ENCODE measurements at places on chromosomes 1 and 21. TPM values are rescaled to one million over a fixed set of nuclear protein-coding genes. Genes with fewer than 3 reads are reported as not detected.
A peak's percentile ranks its signal among the peaks of the same experiment; 100 is the strongest.

Gene CIART
- 1.3 TPM for total RNA-seq

Gene CNR2
- 0.46 TPM for total RNA-seq

Gene HORMAD1
- total RNA-seq: 1.2 TPM

Gene TTC22
- total RNA-seq: 6.6 TPM

Gene GNG4
- 0.21 TPM for total RNA-seq

Gene SPRR1B
- total RNA-seq: not detected

Gene CFAP45
- 13.6 TPM for total RNA-seq

Gene MPL
- 0.67 TPM for total RNA-seq

GRCh38 chr1:246280551-246280950 lies 226.5 kb downstream of the SMYD3 start:
- no peak overlapping the region for H3K27ac ChIP-seq
- no peak overlapping the region for H3K4me3 ChIP-seq
- peaks cover 7% of the 10 kb centered on the region for H3K4me1 ChIP-seq
- peak; percentile 73 for DNase-seq

- H3K27ac ChIP-seq: peak overlapping the region; percentile 69
- H3K4me1 ChIP-seq: no peaks in the 10 kb centered on the region
- no peak overlapping the region for H3K4me3 ChIP-seq
- H3K27me3 ChIP-seq: peaks cover 3% of the 10 kb centered on the region
- H3K36me3 ChIP-seq: no peaks in the 10 kb centered on the region
Measured at GRCh38 chr1:159008744-159009188, 941 bp upstream of the IFI16 start.

- H3K27ac ChIP-seq: no peak overlapping the region
- H3K4me1 ChIP-seq: no peaks in the 10 kb centered on the region
- peak; percentile 24 for DNase-seq
- H3K4me3 ChIP-seq: no peak overlapping the region
Measured at GRCh38 chr1:68366572-68366971, 83.2 kb downstream of the RPE65 start.

- no peaks in the 10 kb centered on the region for H3K36me3 ChIP-seq
- no peak for DNase-seq
- no peaks in the 10 kb centered on the region for H3K27me3 ChIP-seq
- no peaks in the 10 kb centered on the region for H3K4me1 ChIP-seq
- H3K4me3 ChIP-seq: no peak overlapping the region
- H3K27ac ChIP-seq: no peak overlapping the region
Measured at GRCh38 chr1:227459977-227460376, 103.4 kb upstream of the ZNF678 start.

DNA sequence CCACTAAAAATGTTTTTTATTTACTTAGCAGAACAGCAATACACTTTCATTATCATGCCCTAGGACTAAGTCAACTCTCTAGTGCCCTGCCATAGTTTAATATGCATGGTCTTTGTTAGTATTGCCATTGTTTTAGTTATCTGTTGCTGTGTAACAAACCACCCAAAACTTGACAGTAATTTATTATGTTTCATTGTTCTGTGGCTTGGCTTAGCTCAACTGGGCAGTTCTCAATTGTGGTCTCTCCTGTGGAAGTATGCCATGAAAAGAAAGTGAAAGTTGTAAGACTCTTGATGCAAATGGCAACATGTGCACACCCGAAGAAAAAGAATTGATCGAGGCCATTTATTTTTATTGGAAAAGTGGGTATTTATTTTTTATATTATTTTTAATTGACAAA lies 206.3 kb upstream of the KCTD3 start:
- no peak overlapping the region for H3K27ac ChIP-seq
- no peaks in the 10 kb centered on the region for H3K4me1 ChIP-seq
- no peak overlapping the region for H3K4me3 ChIP-seq
- H3K36me3 ChIP-seq: no peaks in the 10 kb centered on the region
- no peak for DNase-seq

DNA sequence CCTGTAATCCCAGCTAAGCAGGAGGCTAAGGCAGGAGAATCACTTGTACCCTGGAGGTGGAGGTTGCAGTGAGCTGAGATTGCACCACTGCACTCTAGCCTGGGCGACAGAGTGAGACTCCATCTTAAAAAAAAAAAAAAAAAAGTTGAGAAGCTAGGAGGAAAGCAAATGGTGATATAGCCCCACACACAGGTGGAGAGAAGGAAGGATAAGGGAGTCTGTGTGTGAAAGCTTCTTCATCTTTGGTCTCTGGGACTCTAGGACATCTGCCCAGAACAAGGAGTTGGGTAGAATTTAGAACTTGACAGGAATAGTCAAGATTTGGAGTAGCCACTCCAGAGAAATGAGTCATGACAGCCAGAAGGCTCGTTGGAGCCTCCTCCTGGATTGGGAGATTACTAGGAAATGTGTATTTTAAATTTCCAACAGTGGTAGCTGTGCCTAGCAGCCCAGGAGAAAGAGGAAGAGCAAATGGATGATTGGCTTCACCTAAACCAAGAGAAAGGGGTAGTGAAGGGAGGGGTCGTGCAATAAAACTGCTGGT lies 19.9 kb downstream of the NPL start:
- no peak overlapping the region for H3K4me3 ChIP-seq
- no peak for DNase-seq
- no peaks in the 10 kb centered on the region for H3K4me1 ChIP-seq
- H3K27me3 ChIP-seq: no peaks in the 10 kb centered on the region
- H3K36me3 ChIP-seq: no peaks in the 10 kb centered on the region

DNA sequence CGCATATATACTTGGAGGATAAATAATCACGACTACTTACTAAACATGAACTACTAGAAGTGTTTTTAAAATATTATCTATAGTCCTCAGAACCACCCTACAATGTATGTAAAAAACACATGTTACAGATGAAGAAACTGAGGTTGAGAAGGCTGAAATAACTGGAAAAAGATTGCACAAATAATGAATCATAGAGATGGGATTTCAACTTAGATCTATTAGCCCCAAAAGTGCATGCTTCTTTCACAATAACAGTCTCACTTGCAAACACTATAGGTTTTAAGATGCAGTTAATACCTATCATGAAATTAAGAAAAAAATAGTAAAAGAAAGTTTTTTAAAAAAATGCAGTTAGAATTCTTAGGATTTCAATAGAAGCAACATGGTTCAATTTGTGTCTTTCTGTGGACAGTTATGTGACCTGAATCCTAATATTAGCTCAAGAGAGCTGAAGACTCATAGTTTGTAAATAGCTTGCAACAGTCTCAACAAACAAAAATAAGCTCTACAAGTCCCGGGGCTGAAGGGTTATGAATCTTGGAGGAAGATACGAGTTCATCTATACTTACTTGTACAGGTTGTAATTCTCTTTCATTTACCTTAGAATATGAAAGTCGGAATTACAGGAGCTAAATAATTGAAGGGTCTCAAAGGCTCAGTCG lies 58.6 kb upstream of the NTPCR start:
- H3K4me1 ChIP-seq: no peaks in the 10 kb centered on the region
- H3K36me3 ChIP-seq: no peaks in the 10 kb centered on the region
- DNase-seq: no peak
- H3K27ac ChIP-seq: no peak overlapping the region
- no peak overlapping the region for H3K4me3 ChIP-seq

- no peak overlapping the region for H3K27ac ChIP-seq
- H3K36me3 ChIP-seq: peaks cover 51% of the 10 kb centered on the region
- H3K4me1 ChIP-seq: no peaks in the 10 kb centered on the region
- no peak for DNase-seq
- no peaks in the 10 kb centered on the region for H3K27me3 ChIP-seq
Measured at GRCh38 chr1:32828341-32828740, 10.9 kb downstream of the S100PBP start.

DNA sequence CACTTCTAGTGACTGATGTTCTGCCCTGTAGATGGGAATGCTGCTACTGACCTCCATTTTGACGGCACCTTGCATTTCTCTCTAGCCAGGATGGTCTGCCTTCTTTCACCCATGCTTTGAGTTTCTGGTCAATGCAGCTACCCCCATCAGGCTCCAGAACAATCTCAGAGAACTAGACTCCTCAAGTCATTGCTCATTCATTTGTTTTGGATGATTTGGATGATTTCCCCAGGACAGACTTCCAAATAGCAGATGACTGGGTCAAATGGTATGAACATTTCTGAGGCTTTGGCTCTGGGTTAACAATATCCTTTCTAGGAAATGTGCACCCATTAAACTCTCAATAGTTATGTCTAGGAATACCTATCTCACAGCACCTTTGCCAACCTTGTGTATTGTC lies 63.9 kb downstream of the CSMD2 start:
- no peak overlapping the region for H3K4me3 ChIP-seq
- no peak for DNase-seq
- H3K27ac ChIP-seq: no peak overlapping the region
- H3K27me3 ChIP-seq: no peaks in the 10 kb centered on the region

DNA sequence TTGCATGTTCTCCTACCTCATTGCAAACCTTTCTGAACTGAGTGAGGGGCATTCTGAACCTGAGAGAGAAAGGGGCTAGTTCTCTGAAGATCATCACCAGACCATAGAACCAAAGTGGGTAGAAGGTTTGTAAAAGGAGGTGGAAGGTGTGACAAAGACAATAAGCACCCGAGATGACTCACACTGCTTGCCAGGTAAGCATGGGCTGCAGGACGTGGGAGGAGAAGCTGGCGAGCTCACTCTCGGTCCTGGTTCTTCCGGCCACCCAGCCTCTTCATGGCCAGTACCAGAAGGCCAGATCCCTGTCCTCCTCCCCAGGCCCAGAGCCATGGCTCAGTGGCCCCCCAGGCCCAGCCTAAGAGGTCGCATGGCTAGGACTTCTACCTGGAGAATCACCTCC lies 128.3 kb downstream of the TMEM53 start:
- no peaks in the 10 kb centered on the region for H3K36me3 ChIP-seq
- no peaks in the 10 kb centered on the region for H3K27me3 ChIP-seq
- DNase-seq: no peak
- no peaks in the 10 kb centered on the region for H3K4me1 ChIP-seq
- H3K4me3 ChIP-seq: no peak overlapping the region

DNA sequence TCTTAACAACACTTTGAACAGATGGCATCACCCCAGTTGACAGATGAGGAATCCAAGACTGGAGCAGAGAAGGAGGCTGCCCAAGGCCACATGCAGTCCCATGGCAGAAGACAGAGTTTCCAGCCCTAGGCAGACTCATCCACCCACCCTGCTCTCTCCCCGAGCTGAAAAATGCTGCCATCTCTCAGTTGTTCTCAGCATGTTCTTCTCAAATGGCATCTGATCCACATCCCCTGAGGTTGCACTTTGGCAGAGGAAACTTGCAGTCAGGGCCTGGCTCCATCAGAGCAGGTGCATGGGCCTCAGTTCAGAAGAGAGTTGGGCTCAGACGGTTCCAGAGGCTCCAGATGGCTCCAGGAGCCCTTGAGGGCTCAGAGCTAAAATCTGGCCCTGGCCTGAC lies 709.4 kb downstream of the MATN1 start:
- no peak overlapping the region for H3K27ac ChIP-seq
- H3K4me3 ChIP-seq: no peak overlapping the region
- H3K27me3 ChIP-seq: no peaks in the 10 kb centered on the region
- no peaks in the 10 kb centered on the region for H3K36me3 ChIP-seq
- DNase-seq: no peak

GRCh38 chr1:202837746-202838262 lies 27.1 kb downstream of the PCAT6 start:
- no peaks in the 10 kb centered on the region for H3K36me3 ChIP-seq
- no peaks in the 10 kb centered on the region for H3K27me3 ChIP-seq
- no peaks in the 10 kb centered on the region for H3K4me1 ChIP-seq

DNA sequence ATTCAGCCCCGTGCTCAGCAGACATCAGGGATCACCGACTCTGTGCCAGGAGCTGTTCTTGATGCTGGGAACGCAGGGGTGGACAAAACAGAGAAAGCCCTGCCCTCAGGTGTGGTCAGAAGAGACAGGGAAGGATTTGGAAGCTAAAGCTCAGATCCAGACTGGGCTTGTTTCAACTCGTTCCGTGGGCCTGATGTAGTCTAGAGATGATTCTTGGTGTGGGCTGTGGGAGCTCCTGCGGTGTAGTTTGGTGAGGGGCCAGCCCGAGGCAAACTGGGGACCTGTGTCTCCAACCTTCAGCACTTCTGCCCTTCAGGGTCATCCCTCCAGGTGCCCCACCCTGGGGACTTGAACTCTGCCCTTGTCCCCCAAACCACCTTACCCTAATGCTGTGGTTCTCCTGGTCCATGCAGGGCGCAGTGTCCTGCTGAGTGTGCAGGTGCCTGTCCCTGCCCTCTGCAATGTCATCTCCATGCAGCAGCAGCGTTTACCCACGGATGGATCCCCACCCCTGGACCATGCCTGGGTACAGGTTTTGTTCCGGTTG lies 17.3 kb upstream of the ABCG1 start:
- H3K4me3 ChIP-seq: no peak overlapping the region
- H3K36me3 ChIP-seq: no peaks in the 10 kb centered on the region
- DNase-seq: no peak

GRCh38 chr1:71116729-71117128 lies 35.9 kb upstream of the ZRANB2 start:
- H3K4me3 ChIP-seq: no peak overlapping the region
- H3K4me1 ChIP-seq: no peaks in the 10 kb centered on the region
- H3K27me3 ChIP-seq: no peaks in the 10 kb centered on the region
- peak; percentile 2 for DNase-seq
- no peaks in the 10 kb centered on the region for H3K36me3 ChIP-seq
- H3K27ac ChIP-seq: no peak overlapping the region

DNA sequence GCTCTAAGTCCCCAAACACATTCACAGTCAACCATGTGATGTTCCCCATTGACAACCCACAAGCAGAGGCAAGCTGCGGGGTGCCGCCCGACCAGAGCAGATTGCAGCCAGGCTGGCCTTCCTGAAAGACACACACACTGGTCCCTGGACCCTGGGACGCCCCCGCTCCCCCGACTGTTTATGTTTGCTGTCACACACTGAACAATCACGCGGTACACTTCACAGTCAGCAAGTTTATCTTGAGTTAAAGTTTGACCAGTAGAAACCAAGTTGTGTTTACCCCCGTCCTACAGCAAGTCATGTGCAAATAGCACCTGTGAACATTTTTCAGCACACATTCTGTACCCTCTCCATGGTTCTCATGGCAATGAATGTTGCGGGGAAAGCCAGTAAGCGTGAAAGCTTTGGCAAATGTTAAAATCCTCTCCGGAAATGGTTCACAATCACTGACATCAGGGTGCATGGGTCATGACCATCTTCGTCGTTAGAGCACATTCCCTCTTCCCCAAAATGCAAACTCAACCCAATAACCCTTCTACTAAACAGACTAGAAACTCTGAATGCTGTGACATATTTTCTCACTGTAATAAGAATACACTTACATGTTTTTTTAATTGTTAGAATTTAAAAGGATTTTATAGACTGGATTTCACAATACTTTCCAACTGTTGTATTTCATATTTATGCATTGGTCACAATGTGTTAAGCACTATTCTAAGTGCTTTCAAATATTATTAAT lies 33.3 kb upstream of the IRF2BP2 start:
- H3K4me1 ChIP-seq: peaks cover 15% of the 10 kb centered on the region
